ENCODE measurements at places on chromosomes 7 and 10.

- no peak for DNase-seq
Measured at GRCh38 chr10:11353006-11353896, 258.2 kb downstream of the USP6NL start.

- DNase-seq = no peak
Measured at GRCh38 chr7:4177001-4177400, 505.1 kb upstream of the FOXK1 start.

DNA sequence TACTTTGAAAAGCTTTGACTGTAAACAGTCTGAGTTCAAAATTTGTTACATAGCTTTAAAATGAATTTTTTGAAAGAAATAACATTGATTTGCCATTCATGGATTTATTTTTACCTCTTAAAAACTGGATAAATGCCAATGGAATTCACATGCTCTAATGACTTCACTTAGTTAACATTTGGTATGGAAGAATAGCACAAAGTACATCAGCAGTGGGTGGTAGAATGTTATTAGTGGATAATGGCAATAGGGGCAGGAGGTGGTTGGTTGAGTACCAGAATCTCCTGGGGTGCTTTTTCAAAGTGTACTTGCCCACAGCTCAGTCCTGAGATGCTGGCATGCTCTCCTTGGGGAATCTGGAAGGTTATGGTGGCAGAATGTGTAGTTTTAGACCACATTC lies 4.7 kb downstream of the PPP1R9A start:
- DNase-seq = no peak

DNA sequence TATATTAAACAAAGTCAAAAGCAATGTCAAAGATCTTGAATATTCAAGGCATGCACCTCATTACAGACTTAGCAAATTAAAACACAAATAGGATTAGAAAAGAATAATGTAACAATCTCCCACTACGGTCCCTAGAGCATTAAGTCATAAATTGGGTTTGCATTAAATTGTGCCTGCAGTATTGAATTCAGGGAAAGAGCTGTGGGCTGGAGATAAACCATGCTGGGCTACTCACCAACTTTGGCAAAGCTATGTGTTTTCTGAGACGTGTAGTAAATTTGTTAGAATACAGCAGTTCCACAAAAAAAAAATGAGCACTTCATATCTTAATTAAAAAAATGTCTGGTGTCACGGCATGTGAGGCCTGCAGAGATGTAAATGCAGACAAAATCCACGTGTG lies 241.6 kb downstream of the SNX10 start:
- no peak for DNase-seq

- no peak for DNase-seq
Measured at GRCh38 chr7:129919492-129919891, 33.3 kb downstream of the UBE2H start.

- DNase-seq = no peak
Measured at GRCh38 chr7:94378356-94378755, 16.3 kb upstream of the COL1A2 start.

DNA sequence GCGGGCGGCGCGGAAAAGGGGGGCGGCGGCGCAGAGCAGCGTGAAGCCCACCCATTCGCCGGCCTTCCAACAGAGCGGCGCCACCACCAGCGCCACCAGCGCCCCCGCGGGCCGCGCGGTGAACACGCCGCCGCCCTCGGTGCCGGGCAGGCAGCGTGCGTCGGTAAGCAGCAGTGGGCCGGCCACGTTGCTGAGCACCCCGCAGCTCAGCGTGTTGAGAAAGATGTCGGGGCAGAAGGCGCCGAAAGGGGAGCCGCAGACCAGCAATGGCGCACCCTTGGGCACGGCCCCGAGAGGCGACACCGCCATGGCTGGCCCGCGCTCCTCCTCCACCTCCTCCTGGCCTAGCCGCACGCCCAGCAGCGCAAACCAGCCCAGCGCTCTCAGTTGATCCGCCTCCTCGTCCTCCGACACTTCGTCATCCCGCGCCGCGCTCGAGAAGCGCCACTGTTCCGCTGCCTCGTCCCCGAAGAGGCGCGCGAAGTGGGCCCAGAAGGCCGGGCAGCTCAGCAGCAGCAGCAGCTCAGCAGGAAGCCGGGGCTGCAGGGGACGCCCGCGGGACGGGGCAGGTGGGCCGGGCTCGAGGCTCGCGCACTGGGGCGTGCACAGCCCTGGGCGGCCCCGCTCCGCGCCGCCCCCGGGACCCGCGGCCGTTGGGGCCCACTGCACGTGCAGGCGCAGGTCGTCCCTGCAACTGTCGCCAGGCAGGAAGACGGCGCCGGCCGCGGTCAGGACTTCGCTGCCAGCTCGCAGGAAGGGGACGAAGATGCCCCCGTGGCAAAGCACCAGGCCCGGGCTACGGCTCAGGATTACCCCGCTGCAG lies 623 bp downstream of the TYSND1 start:
- DNase-seq = peak; percentile 83

GRCh38 chr7:68176974-68177373 lies 1180.3 kb downstream of the TYW1 start:
- peak; percentile 36 for DNase-seq

DNA sequence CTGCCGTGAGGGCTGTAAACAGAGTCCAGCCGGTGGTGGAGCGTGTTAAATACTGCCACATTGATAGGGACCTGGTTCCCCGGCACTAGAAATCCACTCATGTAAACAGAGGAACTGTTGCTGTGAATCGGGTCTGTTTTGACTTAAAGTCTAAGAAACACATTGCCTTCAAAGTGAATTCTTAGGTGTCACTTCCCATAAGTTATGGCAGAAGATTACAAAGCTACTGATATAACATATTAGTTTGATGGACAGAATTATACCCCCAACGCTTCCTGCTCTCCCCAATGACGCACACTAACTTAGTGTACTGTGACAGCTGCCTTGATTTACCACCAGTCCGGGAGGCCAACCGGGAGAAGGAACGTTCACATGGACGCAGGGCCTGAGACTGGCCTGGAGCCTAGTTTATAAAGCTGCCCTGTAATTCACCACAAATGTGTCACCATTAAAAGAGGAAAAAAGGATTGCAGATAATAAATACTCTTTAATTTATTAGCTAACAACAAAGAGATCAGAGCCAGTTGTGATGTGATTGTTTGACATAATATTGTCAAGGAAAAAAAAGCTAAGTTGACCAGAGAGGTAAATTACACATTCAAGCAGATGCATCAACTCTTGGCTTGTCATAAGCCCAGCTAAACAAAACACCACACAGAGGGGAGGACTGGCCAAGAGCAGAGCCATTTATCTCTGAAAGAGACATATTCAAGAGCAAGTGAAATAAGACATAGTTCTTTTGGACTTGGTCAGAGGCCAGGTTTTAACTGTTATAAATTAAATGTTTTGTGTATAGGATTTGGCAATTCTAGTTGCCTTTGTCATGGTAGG lies 820.6 kb downstream of the LRMDA start:
- no peak for DNase-seq

DNA sequence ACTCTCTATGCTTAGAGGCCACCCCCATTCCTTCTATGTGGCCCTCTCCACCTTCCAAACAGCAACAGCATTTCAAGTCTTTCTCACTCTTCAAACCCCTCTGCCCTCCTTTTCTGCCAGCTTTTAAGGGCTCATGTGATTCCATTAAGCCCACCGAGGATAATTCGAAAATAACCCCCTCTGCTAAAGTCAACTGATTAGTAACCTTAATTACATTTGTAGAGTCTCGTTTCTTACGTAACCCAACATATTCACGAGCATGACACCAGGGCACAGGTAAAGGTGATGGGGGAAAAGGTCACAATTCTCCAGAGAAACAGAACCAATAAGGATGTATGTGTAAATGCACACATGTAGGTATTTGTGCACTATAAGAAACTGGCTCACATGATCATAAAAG lies 6.7 kb upstream of the CHST15 start:
- no peak for DNase-seq

DNA sequence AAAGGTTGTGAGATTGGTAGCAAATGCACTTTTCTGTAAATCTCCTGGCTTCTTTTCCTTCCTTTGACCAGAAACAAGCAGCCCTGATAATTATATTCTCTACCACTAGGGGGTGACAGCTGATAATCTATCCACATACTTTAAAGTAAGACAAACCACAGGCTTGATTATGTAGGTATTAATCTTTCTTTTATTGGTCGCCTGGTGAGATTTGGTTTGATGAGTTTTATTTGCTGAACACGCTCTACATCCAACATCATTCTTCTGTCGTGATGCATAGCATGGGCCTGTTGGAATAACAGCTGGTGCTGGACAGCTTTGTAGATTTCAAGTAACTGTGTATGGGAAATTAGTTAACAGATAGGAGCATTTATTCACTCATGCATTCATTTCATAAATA lies 63.5 kb downstream of the ZNF365 start:
- peak; percentile 22 for DNase-seq

GRCh38 chr10:2225609-2226008 lies 488.3 kb upstream of the ADARB2 start:
- no peak for DNase-seq

DNA sequence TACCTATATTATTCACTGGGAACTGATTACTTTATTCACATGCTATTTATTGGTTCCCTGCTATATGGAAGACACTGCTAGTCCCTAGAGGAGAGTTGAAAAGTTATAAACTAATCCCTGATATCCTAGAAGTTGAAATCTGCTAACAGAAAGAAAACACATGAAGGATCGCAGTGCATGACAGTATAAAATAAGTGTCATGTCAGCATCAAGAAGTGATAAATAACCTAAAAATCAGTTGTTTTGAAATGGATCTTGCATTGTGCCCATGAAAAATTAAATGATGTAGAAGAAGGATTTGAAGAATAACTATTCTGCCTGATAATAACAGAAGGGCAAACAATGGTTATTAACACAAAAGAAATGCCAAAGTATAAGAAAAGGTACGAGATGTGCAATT lies 293.3 kb upstream of the LRRN3 start:
- DNase-seq = no peak

- DNase-seq = no peak
Measured at GRCh38 chr7:156722043-156722826, 81.7 kb downstream of the RNF32 start.

DNA sequence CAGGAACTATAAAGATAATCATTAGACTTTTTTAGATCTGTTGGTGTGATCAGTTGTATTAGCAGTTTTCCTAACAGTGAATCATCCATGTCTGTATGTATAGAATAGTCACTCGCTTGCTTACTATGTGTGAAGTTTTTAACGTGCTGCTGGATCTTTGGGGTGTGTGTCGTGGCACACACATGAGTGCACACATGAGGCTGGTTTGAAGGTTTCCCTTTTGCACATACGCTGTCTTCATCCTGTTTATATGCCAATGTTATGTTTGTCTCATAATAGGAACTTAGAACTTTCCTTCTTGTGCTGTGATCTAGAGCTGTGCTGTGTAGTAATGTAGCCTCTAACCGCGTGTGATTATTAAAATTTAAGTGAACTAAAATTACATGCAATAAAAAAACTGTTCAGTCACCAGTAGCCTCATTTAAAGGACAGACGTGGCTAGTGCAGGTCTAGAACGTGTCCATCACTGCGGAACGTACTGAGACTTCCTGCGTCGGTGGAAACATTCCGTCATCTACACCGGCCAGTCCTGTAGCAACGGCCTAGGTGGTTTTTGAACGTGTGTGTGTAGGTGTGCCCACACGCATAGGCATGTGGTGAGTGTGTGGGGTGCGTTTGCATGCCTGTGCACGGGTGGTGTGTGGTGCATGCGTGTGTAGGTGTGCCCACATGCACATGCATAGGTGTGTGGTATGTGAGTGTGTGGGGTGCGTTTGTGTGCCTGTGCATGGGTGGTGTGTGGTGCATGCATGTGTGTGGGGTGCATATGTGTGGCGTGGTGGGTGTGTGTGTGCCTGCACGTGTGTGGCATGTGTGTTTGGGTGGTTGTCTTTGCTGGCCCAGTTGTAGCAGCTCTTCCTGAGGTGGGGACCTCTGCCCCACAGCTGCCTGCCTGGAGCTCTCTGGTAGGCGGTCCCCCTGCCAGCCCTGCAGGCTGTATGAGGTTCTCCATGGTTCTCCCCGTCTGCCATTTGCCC lies 56.6 kb downstream of the INPP5A start:
- DNase-seq = peak; percentile 86

DNA sequence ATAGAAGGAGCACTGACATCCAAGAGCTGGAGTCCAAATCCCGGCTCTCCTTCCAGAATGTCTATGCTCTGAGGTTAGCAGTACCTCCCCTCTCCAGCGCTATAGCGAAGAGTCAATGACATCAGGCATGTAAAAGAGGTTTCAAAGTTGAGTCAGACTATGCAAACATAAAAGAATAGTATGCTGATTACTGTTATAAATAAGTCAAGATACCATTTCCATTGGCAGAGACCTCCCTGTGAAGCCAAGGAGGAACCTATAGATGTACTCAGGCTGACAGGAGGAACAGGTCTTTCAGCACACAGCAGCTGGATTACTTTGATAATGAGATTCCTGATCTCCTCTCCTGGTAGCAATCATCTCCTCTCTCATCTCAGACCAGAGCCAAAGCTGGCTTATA lies 103.9 kb upstream of the EFCAB10 start:
- no peak for DNase-seq

DNA sequence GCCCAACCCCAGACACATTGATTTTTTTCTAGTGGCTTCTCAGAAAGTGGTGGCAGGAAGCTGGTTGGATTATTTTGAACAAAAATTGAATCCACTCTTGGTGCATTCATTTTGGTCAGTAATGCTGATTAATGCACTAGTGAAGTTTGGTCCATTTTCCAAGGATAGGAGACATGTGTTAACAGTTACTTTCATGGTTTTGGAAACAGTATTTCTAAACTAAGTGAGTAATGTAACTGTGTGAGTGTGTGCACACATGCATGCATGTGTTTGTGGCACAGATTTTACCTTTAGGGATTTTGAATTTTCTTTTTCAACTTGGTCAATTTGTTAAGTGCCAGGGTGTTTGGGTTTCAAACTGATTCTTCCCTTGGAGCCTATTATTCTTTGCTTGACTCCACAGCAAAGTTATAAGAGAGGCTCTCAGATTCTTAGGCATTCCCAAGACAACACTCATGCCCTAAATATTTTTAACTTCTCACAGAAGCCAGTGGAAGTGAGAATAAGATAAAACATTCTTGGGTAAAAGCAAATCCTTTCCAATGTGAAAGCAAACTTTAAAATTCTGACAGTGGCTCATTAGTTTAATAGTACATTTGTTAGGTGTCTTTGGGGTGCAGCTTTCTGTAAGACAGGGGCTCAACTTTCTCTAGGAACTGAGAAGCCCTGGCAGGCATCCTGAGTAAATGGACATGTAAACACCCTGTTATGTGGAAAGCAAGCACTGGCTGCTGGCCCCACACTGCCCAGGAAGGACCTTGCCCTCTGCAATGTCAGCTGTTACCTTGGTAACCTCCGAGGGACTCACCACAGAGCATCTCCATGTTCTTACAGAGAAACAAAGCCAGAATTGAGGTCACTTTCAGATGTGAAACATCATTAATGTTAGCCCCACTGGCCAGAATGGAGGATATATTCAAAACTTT lies 68.4 kb downstream of the ASAH2B start:
- DNase-seq = no peak

- DNase-seq = no peak
Measured at GRCh38 chr7:117669818-117670217, 190.0 kb downstream of the CFTR start.

DNA sequence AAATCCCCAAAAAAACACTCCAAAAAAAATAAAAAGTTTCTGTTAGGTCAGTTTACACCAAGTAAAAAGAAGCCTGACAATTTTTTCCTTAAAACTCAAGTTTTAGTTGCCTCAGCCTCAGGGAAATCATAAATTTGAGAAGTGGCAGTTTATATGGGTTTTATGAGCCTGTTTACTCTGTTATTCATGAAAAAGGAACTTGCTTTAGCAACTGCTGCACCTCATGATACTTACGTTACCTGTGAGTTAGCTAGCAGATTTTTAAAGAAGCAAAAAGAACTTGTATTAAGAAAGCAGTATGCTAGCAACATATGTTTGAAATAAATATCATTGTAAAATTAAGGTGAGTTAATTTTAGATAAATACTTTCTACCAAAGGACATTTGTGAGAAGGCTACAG lies 1264.5 kb upstream of the PHF14 start:
- DNase-seq = no peak
